ENCODE measurements at places on chromosomes 1 and 21. TPM values are rescaled to one million over a fixed set of nuclear protein-coding genes. Genes with fewer than 3 reads are reported as not detected.

DNA sequence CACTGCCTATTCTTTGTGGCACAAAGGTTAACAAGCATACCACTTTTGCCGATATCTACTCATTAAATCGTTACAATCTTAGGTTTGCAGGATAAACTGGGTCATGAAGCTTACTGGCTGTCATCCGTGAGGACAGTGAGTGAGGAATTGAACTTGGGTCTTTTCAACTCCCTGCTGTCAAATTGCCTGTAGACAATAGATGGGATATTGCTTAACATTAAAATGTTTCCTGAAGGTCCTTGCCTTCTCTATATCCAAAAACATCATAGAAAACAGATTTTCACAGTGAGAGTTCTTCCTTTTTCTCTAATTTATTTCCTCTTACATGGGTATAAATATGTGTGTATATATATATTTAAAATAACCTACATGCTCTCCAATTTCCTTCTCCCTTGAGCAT is 257.8 kb downstream of the LMO4 start:
- peaks cover 6% of the 10 kb centered on the region for H3K4me1 ChIP-seq
- no peaks in the 10 kb centered on the region for H3K36me3 ChIP-seq
- no peak for DNase-seq
- no peak overlapping the region for H3K4me3 ChIP-seq

- no peak overlapping the region for H3K4me3 ChIP-seq
- H3K27me3 ChIP-seq: no peaks in the 10 kb centered on the region
- no peak overlapping the region for H3K27ac ChIP-seq
- H3K4me1 ChIP-seq: peaks cover 18% of the 10 kb centered on the region
These were observed 78.1 kb upstream of the ZNF644 start for GRCh38 chr1:91099746-91100621.

DNA sequence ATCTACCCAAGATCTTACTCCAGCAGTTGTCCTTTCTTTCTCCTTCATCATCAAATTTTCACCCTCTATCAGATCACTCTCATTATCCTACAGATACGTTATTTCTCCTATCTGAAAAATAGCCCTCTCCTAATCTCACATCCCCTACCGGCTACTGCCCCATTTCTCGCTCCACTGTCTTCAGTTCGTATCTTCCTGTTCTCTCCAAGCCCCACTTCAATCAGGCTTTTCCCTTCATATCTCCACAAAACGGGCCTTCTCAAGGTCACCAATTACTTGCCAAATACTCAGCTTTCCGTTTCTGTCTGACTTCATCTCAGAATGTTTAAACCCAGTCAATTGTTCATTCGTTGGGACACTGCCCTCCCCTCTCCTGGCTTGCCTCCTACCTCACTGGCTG is 32.4 kb downstream of the SLC30A1 start:
- H3K4me3 ChIP-seq: no peak overlapping the region
- no peak overlapping the region for H3K27ac ChIP-seq
- H3K4me1 ChIP-seq: peaks cover 9% of the 10 kb centered on the region
- no peaks in the 10 kb centered on the region for H3K27me3 ChIP-seq
- no peaks in the 10 kb centered on the region for H3K36me3 ChIP-seq
- DNase-seq: no peak

Gene ADAM30
- total RNA-seq: not detected

DNA sequence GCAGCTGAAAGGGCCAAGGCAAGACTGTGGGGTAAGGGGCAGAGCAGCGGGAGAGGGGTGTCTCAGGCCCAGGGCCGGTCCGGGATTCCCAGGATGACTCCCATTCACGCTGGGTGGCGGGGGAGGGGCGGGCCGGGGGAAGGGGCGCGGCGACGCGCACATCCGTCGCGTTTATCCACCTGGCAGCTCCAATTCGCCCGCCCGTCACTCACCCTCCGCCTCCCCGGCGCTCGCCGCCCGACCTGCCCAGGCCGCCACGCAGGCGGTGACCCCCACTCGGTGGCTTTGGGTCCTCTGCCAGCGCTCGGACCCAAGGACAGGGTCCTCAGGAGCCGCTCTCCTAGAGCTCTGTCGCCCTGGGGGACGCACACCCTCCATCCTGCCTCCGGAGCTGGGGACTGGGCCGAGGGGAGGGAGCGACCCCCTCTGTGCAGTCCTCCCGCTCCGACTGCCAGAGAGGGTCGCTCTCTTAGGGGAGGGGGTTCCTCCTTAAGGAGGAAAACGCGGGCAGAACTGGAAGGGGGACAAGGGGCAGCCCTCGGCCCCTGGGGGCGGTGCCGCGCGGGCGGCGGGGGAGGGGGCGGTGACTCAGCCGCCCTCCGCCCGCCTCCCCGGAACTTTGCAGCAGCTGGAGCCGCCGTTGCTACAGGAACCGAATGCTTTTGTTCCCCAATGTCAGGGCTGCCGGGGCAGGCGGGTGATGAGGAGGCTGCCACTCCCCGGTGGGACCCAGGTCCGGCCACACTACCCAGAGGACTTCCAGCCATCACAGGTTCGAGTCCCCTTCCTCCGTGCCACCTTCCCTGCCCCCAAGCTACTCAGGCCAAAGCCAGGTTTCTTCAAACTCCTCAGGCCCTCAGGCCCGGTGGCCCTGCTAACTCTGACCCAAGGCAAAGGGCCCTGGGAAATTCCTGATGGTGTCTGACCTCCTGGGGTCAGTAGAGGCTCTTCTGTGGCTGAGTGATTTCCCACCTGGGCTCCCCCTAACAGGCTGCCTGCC is 3.4 kb downstream of the ADGRB2 start:
- H3K4me1 ChIP-seq: peaks cover 46% of the 10 kb centered on the region
- peak; percentile 88 for DNase-seq
- H3K27ac ChIP-seq: peak overlapping the region; percentile 80
- H3K36me3 ChIP-seq: no peaks in the 10 kb centered on the region
- H3K27me3 ChIP-seq: peaks cover 24% of the 10 kb centered on the region
- peak overlapping the region; percentile 95 for H3K4me3 ChIP-seq

- H3K27ac ChIP-seq: no peak overlapping the region
- DNase-seq: no peak
- no peaks in the 10 kb centered on the region for H3K27me3 ChIP-seq
- H3K4me1 ChIP-seq: no peaks in the 10 kb centered on the region
- no peaks in the 10 kb centered on the region for H3K36me3 ChIP-seq
These were observed 113.6 kb downstream of the DMRTB1 start for GRCh38 chr1:53572815-53573173.

GRCh38 chr1:52567943-52568342 is 15.1 kb upstream of the TUT4 start:
- no peak overlapping the region for H3K27ac ChIP-seq
- H3K4me1 ChIP-seq: no peaks in the 10 kb centered on the region
- H3K27me3 ChIP-seq: no peaks in the 10 kb centered on the region

- peaks cover 18% of the 10 kb centered on the region for H3K36me3 ChIP-seq
- DNase-seq: no peak
- no peaks in the 10 kb centered on the region for H3K27me3 ChIP-seq
- no peak overlapping the region for H3K27ac ChIP-seq
- no peak overlapping the region for H3K4me3 ChIP-seq
These were observed 22.7 kb upstream of the NBL1 start for GRCh38 chr1:19621274-19621950.

Gene KRTAP11-1
- total RNA-seq: not detected

DNA sequence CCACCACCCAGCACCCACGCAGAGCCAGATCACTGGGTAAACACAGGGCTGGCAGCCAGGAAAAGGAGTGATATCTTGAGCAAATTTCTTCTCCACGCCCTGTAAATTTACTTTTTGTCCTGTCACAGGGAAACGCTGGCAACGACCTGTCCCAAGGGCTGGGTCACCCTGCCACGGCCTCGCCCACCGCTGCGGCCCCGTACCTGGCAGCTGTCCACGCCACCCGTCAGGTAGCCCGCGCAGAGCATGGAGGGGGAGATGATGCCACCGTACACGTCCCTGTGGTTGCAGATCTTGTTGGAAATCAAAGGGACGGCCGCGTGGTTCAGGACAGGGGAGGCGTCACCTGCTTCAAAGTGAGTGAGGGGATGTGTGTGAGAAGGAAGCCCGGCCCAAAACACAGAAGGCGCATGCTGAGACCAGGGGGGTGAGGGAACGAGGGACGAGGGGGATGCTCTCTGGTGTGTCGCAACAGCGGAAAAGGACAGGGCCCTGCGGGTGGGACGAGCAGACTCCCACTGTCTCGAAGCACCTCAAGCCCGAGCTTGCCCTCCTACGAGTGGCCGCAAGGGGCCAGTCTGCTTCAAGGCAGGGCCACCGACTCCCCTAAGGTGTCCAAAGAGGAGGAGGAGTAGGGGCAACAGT is 10.1 kb upstream of the TFF1 start:
- DNase-seq: peak; percentile 41
- H3K27me3 ChIP-seq: no peaks in the 10 kb centered on the region
- no peaks in the 10 kb centered on the region for H3K4me1 ChIP-seq

DNA sequence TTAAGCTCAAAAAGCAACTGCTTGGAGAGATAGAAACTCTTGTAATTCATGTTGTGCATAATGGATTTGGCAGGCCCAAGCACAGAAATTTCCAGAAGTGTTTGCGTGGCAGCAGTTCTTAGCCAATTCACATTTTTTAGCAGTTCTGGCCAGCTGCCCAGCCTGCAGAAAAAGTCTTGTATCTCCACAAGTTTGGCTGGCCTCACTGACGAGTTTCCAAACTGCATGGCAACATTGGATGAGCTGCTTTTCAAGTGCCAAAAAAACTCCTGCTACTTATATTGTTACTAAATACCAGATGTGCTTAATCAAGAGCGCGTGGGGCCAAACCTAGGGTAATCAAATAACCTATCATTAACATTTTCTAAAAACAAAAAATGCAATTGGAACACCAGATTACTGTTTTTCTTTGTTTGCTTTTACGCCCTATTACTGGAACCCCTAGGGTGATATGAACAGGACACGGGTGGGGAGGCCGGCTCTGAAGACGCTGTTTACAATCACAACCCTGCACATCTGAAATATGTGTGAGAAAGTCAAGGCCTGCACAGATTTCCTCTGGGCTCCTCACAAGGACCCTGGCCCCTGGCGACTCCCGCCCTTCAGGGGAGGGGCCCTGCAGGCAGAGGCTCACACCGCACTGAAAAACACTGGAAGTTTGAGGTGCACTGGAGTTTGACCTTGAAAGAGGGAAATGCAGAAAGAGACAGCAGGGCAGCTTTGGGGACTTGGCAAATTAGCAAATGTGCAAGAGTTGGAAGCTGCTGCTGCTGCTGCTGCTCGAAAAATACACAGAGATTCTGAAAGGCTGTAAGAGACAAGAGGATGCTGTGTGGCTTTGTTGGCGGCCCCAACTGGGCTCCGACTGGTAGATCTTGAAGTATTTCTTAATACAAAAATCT is 55.2 kb upstream of the TARBP1 start:
- H3K27me3 ChIP-seq: no peaks in the 10 kb centered on the region
- H3K27ac ChIP-seq: no peak overlapping the region
- no peak for DNase-seq
- H3K4me3 ChIP-seq: no peak overlapping the region

All from GM23338 (cell line).